Progenitor cell of endocrine pancreas (in vitro differentiated cells): ENCODE measurements at places on chromosomes 5 and 9.

DNA sequence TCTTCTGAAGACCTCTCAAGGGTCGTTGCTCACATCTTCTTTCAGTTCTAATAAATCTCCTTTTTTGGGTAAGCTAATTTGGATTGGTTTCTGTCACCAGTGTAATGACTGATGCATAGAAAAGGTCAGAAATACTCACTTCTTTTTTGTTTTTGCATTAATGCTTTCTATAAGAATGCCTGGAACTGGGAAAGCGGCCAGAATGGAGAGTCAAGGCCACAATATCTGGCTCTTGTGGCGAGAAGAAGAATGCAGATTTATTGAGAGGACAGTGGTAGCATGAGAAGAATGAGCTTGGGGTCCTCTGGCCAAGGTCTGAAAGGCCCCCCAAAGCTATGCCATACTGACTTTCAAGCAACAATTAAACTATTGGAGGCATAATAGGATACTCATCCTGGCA lies 88.0 kb upstream of the SLC12A2 start:
- DNase-seq, result no peak

- DNase-seq, result no peak
These were observed 125.8 kb downstream of the MYO10 start for GRCh38 chr5:16810208-16810854.

DNA sequence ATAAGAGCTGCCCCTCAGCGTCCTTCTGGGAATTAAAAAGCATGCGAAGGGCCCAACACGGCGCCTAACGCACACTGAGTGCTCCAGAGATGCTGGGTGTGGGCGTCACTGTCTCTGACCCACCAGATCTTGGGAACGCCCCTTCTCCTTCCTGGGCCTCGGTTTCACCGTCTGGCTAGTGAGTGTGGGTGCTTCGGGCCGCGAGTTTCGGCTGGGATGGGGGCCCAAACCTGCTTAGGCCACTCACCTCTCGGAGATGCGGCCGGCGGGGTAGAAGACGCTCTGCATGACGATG lies 3.7 kb downstream of the PIP5KL1 start:
- no peak for DNase-seq

DNA sequence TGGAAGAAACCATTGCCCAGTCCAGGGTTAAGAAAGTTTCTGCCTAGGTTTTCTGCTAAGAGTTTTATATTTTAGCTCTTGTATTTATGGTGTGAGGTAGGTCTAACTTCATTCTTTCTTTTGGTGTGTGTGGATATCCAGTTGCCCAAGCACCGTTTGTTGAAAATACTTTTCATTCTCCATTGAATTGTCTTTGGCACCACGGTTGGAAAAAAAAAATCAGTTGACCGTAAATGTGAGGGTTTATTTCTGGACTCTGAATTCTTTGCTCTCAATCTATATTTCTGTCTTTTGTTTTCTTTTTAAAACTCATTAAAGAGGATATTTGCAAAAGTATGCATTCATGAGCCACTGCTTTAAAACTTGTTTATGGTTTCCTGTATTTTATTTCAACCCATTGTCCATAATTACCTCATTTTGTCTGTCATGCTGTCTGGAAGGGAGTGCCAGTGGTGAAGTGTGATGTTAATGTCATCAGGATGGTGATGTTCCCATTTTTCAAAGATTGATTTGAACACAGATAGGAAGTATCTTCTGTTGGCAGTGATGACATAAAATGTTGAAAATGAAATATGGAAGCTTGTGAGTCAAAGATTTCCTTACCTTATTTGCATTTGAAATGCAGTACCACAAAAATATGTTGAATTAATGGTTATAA lies 33.9 kb downstream of the HABP4 start:
- DNase-seq, result no peak

DNA sequence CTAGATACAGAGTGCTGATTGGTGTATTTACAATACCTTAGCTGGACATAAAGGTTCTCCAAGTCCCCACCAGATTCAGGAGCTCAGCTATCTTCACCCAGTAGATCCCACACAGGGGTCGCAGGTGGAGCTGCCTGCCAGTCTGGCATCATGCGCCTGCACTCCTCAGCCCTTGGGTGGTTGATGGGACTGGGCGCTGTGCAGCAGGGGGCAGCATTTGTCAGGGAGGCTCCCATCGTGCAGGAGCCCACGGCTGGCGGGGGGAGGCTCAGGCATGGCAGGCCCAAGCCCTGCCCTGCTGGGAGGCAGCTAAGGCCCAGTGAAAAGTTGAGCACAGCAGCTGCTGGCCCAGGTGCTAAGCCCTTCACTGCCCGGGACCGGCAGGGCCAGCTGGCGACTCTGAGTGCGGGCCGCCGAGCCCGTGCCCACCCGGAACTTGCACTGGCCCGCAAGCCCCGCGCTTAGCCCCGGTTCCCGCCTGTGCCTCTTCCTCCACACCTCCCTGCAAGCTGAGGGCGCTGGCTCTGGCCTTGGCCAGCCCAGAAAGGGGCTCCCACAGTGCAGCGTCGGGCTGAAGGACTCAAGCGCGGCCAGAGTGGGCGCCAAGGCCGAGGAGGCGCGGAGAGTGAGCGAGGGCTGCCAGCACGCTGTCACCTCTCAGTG lies 314.1 kb upstream of the ATP10B start:
- DNase-seq, result no peak

DNA sequence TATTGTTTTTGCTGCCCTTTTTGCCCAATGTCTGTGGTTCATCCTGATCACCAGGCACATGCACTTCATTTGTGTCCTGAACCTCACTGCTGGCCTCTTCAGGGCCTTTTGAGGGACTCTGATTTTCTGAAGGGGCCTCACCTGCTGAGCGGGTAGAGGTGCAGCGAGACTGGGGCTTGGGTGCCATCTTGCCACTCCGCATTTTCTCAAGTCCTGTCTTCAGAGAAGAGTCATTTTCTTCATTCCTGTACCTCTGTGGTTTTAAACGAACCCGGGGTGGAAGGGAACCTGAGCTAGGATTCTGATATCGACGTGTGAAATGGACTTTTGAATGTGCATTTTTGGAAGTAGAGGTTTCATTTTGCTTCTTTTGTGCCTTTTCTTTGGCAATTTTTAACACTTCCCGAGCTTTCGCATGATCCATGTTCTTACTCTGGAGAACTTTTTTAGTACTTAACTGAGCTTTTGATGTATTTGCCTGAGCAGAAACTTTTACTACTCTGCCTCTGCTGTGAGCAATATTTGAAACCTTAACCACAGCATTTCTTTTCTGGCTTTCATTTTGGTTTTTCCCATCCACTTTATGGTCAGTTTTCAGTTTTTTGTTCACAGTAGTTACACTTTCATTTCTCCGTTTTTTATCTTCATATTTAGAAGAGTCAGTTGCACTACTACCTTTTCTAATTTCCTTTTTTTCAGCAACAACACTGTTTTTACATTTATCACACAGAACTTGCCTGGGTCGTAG lies 26.1 kb downstream of the PWWP2A start:
- DNase-seq, result no peak

DNA sequence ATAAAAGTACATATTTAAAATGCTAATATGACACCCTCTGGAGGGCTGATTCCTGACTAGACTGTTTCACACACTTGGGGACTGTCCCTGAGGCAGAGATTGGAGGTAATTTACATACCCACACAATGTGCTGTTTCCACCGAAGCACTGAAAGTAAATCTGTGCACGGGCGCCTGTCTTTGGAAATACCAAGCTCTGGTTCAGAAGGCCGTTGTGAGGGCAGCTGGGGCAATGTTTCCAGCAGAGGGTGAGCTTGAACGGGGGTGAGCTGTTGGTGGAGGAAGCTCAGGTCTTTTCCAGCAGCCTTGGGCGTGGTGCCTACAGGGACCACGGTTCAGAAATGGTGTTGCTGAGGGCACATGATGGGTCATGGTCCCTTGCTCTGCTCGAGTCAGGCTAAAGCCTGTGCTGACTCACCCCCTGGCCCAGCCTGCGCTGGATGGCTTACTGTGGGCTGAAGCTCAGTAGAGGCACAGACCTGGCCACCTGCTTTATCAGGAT lies 25.8 kb upstream of the HMCN2 start:
- DNase-seq, result no peak

DNA sequence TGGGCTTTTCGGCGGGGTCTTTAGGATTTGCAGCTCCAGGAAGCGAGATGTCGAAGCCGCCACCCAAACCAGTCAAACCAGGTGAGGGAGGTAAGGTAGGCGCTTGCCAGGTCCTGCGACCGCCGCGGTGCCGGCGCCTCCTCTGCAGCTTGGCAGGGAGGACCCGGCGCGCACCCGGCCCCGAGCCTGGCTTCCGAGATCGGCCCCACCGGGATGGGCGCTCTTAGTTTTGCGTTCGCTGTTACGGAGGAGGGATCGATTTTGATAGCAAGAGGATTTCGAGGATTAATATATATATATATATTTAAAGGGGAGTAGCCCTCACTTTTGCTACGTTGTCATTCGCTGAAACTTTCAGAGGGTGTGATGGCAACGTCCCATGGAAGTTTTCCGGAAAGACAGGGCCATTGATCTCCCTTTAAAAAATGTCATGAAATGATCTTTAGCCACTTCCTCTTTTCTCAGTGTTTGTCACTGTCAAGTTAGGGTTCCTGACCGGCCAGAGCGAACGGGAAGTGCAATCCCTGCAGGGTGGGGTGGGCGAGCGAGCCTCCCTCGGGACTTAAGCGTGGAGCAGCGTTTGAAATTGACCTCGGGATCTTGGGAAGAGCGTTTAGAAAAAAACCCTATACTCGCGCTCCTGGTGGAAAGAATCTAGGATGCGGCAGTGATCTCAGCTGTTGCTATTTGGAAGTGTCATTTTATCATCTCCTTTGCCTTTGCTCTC lies 495 bp downstream of the OSTF1 start:
- DNase-seq, result no peak

DNA sequence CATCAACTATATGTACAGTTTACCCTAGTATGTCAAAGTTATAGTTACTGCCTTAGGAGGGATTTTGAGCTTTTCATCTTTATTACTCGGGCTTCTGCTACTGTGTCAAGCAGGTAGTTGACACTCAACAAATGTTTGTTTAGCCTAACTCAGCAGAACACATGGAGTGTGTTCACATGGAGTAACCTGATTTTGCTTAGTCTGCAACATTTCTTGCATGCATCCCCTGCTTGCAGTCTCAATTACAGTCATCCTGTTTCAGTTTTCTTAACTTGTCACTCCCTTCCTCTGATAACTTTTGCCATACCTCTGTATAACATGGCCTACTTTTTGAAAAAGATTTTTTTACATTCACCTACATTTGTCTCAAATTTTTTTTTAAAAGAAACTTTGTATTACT lies 135.5 kb downstream of the NMUR2 start:
- no peak for DNase-seq

DNA sequence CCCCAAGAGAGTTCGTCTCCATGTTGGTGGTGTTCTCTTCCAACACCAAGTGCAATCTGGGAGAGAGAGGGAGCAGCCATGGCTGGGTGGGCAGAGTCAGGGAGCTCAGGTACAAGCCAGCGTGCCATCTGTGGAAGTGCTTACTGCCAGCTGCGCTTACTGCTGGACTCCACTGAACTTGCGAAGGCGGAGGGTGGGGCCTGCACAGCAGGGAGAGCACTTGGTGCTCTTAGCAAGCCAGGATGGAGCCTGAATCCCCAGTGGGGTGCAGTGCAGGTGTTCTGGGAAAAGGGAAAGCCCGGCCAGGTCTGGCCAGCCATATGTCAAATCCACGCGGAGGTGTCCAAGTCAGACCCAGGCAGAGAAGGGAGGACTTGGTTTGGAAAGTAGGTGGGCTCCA lies 142.0 kb downstream of the FANCC start:
- DNase-seq, result no peak

DNA sequence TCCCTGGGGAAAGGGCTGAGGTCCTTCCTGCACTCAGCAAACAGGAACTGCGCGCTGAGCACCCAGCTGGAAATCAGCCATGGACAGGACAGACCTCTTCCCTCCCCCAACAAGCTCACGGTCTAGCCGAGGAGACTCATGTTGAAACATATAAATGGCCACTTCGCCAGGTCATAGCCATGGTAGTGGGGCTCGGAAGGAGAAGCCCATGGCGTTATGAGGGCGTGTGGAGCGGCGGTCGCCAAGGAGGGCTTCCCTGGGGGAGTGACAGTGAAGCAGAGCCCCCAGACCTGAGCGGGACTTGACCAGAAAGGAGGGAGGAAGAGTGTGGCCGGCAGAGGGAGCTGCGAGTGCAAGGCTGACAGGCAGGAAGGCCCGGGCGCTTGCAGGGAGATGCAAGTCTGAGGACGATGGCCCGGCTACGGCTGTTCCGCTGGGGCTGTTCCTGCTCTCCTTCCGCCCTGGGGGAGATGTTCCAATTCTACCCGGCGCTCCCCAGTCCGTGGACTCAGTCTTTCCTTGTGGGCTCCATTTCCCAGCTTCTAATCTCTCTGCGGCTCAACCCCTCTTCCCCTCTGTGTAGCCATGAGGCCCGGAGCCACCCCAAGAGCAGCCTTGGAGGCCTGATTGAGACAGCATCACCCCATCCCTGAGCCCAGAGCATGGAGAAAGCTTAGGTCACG lies 43.9 kb upstream of the PRRC2B start:
- peak; percentile 58 for DNase-seq

DNA sequence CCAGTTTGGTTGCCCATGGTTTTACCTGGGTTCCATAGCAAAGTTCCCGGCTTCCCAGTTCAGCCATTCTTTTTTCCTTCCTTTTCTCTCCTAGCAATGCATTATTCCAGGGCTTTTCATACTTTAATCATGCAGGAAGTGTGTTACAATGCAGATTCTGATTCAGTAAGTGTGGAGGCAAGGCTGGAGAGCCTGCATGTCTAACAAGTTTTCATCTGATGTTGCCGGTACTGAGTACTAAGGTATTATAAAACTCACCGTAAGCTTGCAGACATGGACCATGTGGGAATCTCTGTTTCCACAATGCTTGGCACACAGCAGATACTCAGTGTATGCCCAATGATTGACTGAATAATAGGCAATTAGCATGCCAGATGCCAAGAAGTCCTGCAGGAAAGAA lies 102.9 kb upstream of the SHB start:
- no peak for DNase-seq

DNA sequence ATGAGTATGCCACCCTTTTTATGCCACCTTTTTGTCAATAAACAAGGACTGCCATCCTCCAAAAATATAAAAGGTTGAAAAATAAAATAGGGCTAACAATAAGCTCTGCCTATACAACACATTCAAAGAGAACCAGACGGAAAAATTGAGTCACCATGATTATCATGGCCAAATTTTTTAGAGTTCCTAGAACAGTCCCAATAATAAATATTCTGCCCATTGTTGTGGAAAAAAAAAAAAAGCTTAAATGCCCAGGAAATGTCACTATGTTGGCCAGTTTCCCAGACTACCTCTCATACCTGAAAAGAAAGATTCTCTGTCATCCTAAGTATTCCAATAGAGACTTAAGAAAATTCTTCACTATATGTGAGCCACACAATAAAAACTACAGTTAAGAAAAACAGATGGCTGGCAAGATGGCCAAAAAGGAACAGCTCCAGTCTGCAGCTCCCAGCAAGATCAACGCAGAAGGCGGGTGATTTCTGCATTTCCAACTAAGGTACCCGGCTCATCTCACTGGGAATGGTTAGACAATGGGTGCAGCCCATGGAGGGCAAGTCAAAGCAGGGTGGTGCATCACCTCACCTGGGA lies 149.0 kb downstream of the TMEM161B start:
- DNase-seq, result no peak

- DNase-seq, result peak; percentile 44
These were observed 16.8 kb upstream of the DAB2IP start for GRCh38 chr9:121634329-121635261.
